ENCODE measurements at places on chromosomes 7 and 10.

- DNase-seq = no peak
These were observed 108.9 kb upstream of the GATA3 start for GRCh38 chr10:7945469-7946187.

DNA sequence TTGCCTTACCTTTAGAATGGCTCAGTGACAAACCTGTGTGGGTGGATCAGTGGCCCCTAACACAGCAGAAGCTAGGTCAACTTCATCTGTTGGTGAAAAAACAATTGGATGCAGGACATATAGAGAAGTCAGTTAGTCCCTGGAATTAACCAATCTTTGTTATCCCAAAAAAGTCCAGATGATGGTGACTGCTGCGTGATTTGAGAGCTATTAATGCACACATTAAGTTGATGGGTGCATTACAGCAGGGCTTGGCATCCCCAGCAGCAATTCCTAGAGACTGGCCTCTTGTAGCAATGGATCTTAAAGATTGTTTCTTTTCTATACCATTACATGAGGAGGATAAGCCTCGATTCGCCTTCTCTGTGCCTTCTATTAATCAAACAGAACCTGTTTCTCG, 33.3 kb downstream of the OR13A1 start:
- DNase-seq = no peak

GRCh38 chr7:106952658-106953231, 87.7 kb downstream of the PIK3CG start:
- no peak for DNase-seq

GRCh38 chr10:124875596-124875995, 66.3 kb upstream of the ZRANB1 start:
- no peak for DNase-seq

DNA sequence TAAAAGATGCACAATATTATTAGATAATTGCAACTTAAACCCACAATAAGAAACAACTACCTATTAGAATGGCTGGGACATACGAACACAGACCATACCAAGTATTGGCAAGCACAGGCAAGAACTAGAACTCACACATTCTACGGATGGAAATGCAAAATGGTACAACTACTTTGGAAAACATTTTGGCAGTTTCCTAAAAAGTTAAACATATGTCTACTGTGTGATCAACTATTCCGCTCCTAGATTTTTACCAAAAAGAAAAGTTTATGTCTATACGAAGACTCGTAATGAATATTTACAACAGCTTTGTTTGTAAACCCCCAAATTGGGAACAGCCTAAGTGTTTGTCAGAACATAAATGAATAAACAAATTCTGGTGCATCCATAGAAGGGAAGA, 194.7 kb downstream of the FGFR2 start:
- DNase-seq = no peak

- DNase-seq = no peak
These were observed 47.0 kb upstream of the RASGEF1A start for GRCh38 chr10:43313901-43314300.

- no peak for DNase-seq
These were observed 7.2 kb downstream of the AKR1B1 start for GRCh38 chr7:134451656-134452055.

GRCh38 chr10:122227754-122228153, 43.3 kb upstream of the BTBD16 start:
- no peak for DNase-seq

DNA sequence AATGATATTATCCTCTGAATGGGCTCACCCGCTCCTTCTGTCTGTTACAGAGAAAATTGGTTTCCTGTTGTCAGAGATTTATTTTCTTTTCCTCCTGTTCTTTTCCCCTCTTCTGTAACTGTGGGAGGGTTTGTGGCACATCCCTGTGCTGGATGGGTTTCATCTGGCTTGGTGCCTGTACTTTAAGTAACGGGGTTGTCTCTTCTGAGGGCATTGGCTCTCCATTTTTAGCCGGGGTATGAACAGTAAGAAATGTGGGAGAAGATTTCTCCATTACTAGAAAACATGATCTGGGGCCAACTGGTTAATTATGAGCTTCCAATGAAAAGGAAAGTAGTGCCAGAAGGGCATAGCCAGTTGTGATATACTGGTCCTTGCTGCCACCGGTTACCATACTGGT, 142.6 kb downstream of the SND1 start:
- no peak for DNase-seq
